ENCODE measurements at places on chromosomes 1 and 21. TPM values are rescaled to one million over a fixed set of nuclear protein-coding genes. Genes with fewer than 3 reads are reported as not detected.

DNA sequence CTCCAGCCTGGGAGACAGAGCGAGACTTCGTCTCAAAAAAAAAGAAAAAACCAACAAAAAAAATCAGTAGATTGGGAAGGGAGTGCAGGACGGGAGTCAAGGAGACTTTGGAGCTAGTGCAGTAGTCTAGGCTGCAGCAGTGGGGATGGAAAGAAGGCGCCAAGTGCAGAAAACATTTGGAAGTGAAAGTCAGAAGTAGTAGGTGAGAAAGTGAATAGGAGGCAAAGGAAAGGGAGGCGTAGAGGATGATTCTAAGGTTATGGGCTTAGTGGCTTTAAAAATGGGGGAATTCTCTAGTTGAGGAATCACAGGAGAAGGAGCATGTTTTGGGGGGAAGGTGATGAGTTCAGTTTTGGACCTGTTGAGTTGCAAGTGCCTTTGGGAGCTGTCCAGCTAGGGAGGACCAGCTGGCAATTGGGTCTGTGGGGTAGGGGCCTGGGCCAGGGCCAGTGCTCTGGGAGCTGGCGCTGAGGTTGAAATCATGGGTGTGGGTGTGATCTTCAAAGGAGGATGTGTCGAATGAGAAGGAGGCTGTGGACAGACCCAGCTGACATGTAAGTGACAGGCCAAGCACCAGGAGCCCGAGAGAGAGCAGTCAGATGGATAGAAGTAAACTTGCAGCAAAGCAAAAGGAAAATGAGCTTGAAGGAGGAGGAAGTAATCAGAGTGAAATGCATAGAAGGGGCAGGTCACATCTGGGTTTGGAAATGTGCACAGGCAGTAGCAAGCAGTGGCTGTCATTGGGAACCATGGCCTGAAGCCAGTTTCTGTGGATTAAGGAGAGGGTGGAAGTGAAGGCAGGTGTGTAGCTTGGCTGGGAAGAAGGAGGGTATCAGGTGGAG lies 15.8 kb downstream of the TMCC2 start:
- DNase-seq = no peak

GRCh38 chr1:228742281-228742860 lies 7.1 kb downstream of the RHOU start:
- no peak for DNase-seq

The KLHL17 gene
- total RNA-seq = 22.5 TPM

The CR1L gene
- total RNA-seq = not detected

GRCh38 chr1:44025816-44026215 lies 5.4 kb downstream of the SLC6A9 start:
- no peak for DNase-seq

GRCh38 chr21:43354026-43354420 lies 72.9 kb downstream of the SIK1 start:
- no peak for DNase-seq

The FAM131C gene
- 4.7 TPM for total RNA-seq

DNA sequence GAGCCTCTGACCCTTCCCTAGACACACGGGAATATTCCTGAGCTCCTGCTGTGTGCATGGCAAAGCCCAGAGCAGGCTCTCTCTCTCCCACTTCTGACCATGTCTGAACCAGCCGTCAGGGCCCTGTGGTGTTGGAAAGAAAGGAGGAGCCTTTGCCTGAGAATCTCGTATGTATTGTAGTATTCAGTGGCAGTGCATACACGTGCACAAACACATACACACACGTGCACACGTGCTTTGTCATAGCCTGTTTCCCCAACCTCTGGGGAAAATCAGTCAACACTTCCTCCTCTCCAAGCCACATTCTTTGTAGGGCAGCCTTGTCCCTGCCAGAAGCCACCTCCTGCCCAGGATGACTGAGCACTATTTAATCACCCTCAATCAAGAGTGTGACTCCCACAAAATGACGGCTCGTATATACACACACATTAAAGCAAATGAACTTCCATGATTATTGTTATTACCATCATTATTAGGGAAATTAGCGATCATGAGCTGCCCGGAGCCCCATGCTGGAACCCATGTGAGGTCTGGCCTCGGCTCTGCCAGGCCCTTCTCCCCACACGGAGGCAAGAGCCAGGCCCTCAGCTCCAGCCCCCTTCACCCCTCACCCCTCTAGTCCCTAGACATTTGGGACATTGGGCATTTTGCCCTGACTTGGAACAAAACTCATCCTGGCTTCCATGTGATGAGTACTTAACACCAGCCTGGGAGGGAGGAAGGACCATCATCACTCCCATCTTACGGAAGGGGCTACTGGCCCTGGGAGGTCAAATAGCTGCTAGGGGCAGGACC lies 331.9 kb downstream of the NPHP4 start:
- DNase-seq = peak; percentile 23

DNA sequence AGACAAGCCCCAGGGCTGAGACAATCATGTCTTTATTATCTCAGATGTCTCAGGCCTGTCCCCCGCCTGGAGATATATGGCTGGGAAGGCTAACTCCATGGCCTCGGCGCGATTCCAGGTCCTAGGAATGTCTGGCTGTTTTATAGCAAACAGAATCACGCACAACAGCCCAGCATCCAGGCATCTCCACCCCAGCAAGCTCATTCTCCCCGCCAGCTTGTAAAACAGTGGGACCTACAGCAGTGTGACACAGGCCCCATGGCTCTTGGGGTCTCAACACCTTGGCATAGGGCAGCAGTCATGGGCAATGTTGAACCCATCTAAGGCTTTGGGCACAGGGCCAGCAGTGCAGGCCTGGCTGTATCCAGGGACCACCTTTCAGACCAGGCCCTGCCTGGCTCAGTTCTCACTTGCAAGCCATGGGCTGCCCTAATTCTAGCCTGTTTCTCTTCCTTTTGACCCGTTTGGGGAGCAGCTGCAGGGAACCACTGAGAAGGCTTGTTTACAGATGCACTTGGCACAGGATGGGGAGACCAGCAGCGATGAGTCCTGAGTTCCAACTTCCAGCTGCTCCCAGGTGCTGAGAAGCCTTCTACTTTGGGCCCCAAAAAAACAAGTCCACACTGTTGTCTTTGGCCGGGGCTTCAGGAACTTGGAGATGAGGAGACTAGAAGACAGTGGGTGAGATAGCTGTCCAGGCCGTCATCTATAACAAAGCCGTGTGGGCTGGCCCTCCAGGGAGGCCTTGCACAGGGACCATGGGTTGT lies 34.4 kb downstream of the WNT4 start:
- peak; percentile 58 for DNase-seq

The NCF2 gene
- 9.6 TPM for total RNA-seq

- no peak for DNase-seq
Measured at GRCh38 chr1:222697203-222697602, 15.1 kb downstream of the AIDA start.

Data from mucosa of gallbladder (tissue), 1 donor.